Fibroblast of gingiva (primary cell): ENCODE measurements at places on chromosomes 7 and 10.

DNA sequence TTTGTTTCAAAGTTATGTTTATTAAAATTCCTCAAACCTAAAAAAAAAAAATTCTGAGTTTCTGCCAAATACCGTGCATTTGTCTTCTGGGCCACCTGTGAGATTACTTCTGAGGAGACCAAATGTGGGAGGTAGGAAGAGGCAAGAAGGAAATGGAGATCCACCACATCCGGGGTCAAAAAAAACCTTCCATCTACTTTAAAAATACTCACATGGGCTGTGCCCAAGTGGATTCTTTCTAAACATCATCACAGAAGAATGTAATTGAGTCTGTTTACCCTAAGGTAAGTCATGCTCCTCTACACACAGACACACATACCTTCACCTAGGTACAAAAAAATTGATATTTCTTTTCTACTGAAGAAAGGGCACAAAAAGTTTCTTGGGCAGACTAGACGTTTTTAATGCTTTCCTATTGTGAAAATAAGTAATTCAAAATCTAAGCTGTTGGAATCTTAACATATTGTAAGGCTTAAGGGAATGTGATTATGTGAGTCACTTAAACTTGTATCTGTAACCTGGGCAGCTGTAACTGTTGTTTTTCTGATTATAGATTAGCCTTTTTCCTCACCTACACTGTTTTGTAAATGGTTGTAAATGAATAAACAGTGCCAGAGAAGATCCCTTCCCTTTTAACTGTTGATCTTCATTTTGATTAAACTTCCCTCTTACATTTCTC, 19.1 kb upstream of the SPOCK2 start:
- DNase-seq = no peak

DNA sequence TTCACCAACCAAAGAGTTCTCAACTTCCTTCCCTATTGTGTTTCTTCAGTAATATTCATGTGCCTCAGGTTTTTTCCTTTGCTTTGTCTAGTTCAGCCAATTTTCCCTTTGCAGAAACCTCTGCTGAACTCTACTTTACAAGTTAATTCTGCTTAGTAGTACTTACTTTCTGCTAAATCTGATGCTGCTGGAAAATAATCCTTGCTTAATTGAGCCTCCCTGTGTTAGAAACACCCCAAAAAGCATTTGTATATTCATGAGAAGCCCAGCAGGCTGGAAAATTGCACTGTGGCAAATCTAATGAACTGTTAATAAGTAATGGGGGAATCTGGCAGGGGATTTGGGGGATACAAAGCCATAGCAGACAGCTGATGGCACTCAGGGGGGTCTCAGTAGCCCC, 78.5 kb downstream of the CDCA7L start:
- DNase-seq = no peak

GRCh38 chr7:116417593-116418345, 81.8 kb upstream of the CAV2 start:
- DNase-seq = no peak

DNA sequence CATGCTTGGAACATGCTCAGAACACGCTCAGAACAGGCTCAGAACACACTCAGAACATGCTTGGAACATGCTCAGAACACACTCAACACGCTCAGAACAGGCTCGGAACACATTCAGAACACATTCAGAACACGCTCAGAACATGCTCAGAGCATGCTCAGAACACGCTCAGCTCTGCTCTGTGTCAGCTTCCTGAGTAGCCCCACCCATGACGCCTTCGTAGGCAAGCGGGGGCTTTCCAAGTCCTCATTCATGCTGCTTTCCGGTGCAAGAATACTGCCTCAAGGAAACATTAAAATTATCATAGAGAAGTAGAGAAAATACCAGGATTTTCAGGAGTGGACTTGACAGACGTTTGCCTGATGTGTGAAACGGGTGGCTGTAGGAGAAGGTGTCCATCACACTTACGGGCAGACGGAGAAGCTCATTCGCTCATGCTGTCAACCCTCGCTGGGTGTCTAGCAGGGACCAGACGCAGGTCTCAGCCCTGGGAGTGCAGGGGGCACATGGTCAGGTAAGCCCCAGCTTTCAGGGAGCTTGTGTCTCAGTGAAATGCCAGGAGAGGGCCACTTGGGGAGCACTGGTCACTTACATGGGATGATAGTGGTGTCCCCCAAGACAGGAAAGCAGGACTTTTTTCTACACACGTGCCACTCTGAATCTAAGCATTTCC, 24.7 kb downstream of the EN2 start:
- no peak for DNase-seq

DNA sequence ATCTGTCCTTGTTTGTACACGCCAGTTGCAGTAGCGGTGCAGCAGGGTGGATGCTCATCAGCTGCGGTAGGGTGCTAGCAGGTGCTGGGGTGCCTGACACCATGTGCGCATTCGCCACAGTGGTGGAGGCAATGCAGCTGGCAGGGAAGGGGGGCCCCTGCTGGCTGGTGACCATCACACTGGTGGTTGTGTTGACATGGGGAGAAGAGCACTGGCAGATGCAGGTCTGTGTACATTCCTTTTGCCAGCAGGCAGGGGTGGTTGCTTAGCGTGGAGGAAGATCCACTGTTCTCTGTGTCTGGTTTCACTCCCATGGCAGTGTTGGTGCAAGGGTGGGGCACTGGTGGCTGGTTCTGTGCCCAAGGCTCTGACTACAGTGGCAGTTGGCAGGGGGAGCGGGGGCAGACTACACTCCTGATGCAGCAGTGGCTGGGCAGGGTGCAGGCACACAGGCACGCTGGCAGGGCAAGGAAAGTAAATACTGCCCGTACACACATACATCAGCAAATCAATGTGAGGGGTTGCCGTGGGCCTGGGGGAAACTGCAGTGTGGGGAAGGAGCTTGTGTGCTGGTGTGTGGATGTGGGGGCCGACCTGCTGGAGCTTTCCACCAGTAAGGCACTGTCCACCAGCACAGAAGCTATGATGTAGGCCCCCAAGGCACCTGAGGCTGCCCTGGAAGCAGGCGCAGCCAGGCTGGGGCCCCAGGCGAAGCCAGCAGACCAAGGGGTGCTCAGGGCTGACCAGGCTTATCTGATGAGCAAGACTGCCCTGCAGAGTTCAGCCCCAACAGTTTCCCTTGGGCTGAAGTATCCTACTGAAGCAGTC, 87.2 kb upstream of the UNC5B start:
- DNase-seq = no peak

DNA sequence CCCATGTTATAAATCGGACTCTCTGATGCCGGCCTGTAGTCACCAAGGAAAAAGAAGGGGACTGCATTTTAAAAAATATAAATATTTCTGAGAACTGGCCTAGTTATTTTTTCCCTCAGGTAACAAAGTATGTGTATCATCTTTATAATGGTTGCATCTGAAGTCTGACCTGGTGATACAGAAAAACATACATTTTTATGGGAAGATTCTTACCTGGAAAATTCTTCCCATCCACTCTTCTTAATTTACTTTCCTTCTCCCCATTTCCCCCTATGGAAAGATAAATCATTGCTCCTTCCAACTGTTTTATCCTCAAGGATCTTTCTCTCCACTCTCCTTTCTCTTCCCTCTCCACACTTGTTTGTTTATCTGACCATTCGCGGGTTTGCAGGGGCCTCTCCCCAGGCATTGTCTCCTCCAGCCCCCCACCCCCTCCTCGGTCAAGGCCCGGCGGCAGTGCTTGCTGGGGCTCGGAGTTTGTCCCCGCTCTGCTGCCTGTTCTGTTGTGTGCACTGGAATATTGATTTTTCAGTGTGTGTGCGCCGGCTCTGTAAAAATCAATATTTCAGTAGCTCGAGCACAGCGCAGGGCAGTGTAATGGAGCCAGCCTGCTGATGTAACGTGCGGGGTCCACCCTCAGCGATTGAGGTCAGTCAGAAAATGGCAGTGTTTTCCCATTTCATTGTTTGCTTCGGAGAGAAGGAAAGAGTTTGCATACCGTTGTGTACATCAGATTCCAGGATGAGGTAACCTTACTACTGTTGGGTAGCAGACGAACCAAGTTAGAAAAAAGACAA, 199.5 kb upstream of the NFE2L3 start:
- DNase-seq = no peak
